ENCODE measurements at places on chromosomes 4 and X.

DNA sequence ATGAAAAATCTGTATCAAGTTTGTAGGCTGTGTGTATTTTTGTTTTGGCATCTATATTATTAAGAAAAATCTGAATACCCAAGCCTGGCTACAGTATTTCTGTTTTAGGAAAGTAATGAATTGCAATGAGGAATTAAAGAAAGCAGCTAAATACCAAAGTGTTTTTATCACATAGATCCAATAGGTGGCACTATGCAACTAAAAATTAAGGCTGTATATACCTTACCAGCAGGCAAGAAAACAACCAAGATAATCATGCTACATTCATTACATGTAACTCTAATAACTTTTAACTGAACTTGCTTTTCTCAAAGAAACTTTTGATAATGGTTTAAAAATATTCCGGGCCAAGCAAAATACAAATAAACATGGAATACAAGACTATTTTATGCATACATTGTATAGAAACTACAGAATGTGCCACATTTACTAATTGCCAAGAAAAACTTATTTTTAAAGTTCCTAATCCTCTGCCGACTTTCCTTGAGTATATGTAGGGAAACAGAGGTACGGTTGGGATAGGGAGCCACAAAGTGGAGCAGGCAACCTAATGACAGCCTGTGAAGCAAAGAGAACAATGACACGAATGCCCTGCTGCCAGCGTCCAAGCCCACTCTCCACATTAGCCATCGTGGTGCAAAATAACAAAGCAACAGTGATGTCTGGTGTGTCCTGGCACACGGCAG lies 63.7 kb downstream of the SEC24D start:
- no peak for DNase-seq

DNA sequence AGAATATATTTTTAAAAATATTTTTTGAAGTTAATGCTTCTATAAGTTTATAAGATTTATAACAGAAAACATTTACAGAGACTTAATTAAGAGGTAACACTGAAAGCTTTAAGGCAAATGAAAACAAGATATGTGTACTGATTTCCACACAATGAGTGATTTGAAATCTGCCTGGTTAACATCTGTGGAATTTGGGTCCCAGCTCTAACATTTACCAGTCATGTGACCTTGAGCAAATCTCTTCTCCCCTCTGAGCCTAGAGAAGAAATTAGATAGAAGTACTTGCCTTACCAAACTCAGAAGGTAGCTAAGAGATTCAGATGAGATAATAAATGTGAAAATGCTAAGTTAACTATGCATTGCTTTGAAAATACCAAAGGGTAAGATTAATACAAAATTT lies 458.8 kb upstream of the LCORL start:
- no peak for DNase-seq

- DNase-seq, result no peak
Measured at GRCh38 chr4:108303488-108304177, 134.9 kb upstream of the LEF1 start.

DNA sequence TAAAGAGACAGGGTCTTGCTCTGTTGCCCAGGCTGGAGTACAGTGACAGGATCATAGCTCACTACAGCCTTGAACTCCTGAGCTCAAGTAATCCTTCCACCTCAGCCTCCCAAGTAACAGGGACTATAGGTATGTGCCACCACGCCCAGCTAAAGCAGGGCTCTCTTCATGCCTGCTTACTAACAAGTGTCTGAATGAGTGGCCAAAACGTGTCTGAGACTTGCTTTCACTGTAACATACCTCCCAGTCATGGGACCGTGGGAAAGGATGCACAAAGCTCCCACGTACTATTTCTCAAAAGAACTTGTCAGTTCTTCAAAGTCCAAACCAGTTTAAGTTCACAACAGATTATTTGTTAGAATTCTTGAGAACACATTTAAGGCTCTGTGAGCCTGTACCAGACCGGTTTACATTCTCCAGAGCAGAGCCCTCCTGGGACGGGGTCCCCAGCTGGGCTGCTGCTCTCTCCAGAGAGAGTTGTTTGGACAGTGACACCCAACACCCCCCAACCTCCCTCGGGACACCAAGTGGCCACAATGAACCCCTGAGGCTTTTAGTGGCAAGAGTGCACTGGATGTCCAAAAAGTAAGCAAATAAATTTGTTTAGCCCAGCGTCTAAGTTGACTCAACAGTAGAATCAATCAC lies 24.1 kb downstream of the SH3KBP1 start:
- DNase-seq, result no peak
